ENCODE measurements at places on chromosomes 2 and 18.

DNA sequence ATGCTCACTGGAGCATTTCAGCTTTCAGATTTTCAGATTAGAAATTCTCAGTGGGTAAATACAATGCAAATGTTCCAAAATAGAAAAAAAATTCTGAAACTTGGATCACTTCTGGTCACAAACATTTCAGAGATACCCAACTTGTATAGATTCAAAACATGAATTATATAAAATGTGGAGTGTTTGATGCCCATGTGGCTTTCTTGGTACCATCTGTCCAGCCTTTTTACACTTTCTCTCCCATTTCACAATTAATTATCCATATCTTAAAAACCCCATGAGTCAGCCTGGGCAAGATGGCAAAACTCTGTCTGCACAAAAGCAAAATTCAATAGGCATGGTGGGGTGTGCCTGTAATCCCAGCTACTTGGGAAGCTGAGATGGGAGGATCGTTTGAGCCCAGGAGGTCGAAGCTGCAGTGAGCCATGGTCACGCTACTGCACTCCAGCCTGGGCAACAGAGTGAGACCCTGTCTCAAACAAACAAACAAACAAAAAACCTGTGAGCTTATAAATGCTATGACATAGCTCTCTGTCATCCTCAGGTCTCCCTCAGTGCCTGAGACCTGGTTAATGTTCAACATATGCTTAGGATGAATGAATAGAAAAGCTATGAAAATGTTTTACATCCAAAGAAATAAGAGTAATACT, 146.3 kb upstream of the TTC39C start:
- no peak for DNase-seq

- no peak for DNase-seq
These were observed 18.9 kb downstream of the CPO start for GRCh38 chr2:206958261-206958660.

- no peak for DNase-seq
These were observed 365.2 kb downstream of the CLIP4 start for GRCh38 chr2:29480426-29480825.

- no peak for DNase-seq
These were observed 72.6 kb downstream of the VIT start for GRCh38 chr2:36769106-36769505.

DNA sequence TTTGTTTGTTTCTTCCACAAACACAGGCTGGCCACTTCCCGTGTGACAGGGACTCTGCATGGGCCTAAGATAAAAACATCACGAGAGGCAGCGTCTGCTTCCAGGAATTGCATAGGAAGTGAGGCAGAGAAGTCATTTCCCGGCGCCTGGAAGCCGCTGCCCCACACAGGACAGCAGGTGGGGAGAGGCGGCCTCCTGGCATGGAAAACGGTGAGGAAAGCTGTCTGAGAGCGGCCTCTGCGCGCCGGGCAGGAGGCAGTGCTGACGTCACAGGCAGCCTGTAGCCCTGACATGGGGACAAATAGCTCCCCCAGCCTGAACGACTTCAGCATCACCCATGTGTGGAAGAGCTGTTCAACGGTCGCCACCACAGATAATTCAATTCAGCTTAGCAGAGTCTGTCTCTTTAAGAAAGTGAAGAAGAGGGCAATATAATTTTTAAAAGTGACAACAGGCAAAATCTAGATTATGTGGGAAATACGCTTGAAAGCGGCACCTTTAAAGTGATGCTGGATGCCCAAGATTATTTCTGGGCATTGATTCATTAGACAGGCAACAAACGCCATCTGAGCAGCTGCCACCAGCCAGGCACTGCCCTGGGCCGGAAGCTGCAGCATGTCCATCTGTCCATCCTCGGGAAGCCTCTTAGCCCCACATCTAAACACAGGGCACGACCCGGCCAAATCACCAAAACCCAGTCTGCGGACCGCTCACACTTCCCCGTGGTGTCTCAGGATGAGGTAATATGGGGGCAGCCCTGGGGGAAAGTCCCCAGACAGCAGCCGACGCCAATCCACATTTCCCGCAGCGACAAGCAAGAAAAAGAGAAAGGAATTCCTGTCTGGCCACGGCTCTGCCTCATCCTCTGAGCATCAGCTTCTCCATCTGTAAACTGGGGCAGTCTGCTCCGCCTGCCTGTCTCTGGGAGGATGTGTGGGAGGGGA, 138.9 kb downstream of the PXDN start:
- DNase-seq: no peak

DNA sequence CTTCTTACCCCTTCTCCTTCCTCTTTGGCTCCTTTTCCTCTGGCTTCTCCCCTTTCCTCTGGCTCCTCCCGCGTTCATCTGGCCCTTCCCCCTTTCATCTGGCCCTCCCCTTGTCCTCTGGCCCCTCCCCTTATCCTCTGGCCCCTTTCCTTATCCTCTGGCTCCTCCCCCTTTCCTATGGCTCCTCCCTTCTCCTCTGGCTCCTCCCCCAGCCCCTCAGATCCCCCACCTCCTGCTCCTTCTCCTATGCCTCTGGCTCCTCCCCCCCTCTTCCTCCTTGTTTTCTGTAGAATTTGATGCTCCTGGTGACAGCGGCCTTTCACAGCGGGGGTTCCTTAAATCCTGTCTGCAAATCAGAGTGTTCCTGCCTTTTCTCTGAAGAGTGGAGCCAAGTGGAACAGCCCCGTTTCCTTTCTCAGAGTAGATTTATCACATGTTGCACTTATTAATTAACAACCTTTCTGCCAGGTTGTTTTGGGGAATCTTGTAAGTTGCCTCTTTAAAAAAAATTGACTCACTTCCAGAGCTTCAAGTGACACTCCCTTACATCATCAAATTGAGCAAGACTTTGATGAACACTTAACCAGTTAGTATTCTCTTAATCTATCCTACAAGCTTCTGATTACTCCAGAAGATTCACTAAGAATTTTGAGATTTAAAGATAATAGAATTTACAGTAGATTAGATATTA, 27.9 kb downstream of the FABP1 start:
- no peak for DNase-seq

DNA sequence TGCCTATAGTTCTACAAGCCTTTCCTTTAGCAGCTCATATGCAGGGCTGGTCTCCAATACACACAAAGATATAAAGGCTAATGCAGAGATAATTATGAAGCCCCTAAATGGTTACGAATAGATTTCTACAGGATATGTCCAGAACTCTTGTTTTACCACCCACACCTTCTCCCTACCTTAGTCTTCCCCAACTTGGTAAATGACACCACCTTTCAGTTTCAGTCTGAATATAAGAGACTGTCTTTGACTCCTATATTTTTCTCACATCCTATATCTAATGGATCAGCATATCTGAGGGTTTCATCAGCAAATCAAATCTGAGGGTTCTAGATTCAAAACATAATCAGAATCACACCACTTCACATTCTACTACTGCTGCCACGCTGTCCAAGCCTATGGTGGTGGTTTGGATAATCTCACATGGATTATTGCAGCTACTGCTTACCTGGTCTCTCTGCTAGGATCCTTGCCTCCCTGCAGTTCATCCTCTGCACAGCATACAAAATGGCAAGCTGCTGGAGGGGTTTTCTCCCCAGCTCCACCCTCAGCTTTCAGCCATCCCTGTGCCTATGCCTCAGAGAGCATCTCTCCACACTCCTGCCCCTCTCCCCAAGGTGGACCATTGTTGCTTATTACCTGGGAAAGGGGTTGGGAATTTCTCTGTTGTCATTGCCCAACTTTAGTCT, 178.0 kb upstream of the SPOPL start:
- DNase-seq: no peak

DNA sequence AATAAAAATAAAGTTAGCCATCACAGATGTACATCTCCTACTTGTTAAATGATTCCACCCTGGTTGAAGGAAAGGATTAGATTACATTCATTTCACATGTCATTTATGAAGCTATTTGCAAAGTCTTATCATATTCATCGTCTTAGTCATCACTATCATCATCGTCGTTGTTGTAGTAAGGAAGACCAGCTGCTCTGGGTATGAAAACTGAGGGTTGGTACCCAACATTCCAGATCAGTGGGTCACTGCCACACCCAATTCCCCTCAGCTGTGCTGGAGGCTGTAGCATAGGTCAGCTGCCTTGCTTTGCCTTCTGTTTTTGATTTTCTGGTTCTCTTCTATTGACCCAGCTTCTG, 20.9 kb upstream of the CCBE1 start:
- no peak for DNase-seq

- DNase-seq: peak; percentile 13
These were observed 67.2 kb upstream of the SMAD7 start for GRCh38 chr18:49017813-49018553.

GRCh38 chr2:133235968-133236367, 332.3 kb downstream of the NCKAP5 start:
- no peak for DNase-seq
